ENCODE measurements at places on chromosomes 7 and 10. TPM values are rescaled to one million over a fixed set of nuclear protein-coding genes. Genes with fewer than 3 reads are reported as not detected.

Gene NPFFR1
- not detected for total RNA-seq

Gene ZKSCAN1
- total RNA-seq: 47.5 TPM

DNA sequence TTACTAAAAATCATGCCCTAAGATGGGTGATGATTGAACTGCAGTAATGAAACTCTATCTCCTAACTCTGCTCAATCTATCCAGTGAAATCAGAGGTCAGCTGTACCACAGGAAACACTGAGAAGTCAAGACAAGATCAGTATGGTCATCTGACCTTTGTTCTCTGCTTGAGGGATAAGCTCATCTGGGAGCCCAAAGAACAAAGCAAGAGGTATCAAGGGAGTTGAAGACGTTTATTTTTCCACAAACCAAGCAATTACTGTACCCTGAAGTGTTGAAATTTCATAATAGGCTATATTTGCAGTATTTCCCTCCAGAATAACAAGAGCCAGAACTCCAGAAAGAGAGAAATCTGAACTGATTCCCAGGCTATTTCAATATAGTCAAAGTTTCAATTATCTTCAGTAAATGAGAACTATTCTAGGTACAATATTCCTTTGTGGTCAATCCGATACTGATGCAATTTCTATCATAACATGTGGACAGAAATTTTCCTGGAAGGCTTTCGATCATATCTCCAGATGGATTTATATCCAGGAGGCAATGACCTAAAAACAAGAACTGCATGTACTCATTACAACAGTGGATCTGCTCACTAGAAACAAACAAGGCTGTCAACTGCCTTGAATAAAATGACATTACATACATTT is 345.3 kb downstream of the TNS3 start:
- no peak for DNase-seq

DNA sequence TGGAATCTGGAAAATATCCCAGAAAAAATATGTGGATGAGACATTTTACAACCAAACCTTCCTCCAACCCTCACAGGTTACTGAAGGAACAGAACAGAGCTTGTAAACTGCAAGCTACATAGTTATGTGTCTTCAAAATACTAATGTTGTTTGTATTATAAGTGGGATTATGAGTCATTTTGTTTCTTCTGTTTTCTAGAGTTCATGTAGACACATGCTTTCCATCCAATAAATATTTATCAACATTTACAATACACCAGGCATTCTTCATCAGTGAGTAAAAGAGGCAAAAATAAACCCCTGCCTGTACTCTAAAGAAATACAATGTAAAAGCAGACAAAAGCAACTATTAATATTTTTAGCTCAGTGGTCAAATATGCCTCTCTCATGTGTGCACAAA is 38.0 kb upstream of the TES start:
- DNase-seq: no peak

DNA sequence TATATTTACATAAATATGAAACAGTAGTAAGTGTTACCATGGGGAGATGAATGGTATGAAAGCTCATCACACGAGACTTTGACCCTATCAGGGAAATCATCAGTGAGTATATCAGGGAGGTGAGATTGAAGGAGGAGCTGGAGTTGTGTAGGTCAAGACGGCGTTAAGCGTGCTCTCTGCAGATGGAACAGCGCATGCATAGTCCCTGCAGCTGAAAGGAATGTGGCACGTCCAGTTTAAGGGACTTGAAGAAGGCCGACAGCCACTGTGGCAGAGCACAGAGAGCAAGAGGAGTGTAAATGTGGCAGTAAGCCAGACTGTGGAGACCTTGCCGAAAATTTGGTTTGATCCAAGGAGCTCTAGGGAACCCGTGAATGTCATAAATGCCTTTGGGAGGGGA is 38.9 kb downstream of the POU6F2 start:
- no peak for DNase-seq

GRCh38 chr7:57367171-57367570 is 82.8 kb upstream of the ZNF716 start:
- DNase-seq: no peak

- no peak for DNase-seq
Observed at GRCh38 chr7:154451480-154452457, 399.6 kb downstream of the DPP6 start.

Measured in heart right ventricle (tissue), 16 donors.